Activated naive CD4-positive, alpha-beta T cell treated with anti-CD3 and anti-CD28 coated beads, Interleukin-2, amount 10 ng/mL, durations not matched to agents 7 days and 5 days (primary cell): ENCODE measurements at places on chromosomes 5 and 9.
A peak's percentile ranks its signal among the peaks of the same experiment; 100 is the strongest.

DNA sequence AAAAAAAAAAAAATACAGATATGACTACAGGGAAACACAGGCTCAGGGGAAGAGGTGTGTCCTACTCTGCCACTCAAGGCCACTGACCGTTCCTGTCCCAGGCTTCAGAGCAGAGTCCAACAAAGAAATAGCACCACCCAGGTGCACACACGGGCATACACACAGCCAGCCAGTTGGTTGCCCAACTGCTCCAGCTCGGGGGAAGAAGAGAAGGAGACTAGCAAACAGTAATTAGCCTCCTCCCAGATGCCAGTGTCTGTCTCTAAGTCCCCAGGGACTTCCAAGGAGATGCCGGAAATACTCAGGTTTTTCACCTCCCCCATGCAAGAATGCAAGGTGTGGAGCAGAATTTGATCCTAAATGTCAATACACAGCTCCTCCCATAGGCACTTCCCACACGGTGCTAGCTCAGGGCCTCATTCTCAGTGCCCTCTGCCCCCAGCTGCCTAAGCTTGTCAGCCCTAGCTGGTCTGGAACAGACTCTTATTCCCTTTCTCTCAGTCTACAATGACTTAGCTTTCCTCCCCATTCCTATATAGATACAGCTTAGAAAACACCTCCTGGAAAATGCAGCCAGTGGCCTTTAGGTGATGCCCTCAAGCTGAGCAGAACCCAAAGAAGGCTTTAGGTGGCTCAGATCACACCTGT, 1.7 kb downstream of the MYORG start:
- H3K36me3 ChIP-seq = peaks cover 23% of the 10 kb centered on the region
- peaks cover 20% of the 10 kb centered on the region for H3K27me3 ChIP-seq
- peak overlapping the region; percentile 90 for H3K4me3 ChIP-seq
- H3K27ac ChIP-seq = no peak overlapping the region
- DNase-seq = no peak

DNA sequence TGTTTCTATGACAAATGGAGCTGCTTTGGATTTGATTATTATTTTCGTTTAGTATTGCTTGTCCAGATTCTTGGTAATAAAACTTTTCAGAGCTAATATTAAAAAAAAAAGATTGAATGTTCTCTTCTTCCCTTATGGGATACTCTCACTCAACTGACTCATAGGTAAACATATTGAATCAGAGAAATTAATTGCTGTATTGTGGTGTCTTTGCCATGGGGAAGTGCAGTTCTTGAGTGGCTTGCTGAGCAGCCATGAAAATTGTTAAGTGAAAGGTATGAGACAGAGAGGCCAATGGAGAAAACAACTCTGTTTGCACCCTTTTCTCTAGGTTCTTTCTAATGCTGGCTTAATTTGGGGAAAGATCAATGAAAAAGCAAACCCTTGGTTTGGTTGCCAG, 149.9 kb upstream of the HMHB1 start:
- H3K27me3 ChIP-seq = peaks cover 8% of the 10 kb centered on the region
- no peaks in the 10 kb centered on the region for H3K36me3 ChIP-seq
- H3K4me3 ChIP-seq = no peak overlapping the region
- H3K4me1 ChIP-seq = no peaks in the 10 kb centered on the region
- no peak overlapping the region for H3K27ac ChIP-seq

- no peak for DNase-seq
- no peaks in the 10 kb centered on the region for H3K27me3 ChIP-seq
- H3K4me1 ChIP-seq = no peaks in the 10 kb centered on the region
- no peak overlapping the region for H3K27ac ChIP-seq
- H3K36me3 ChIP-seq = no peaks in the 10 kb centered on the region
Measured at GRCh38 chr5:90930756-90931431, 372.3 kb downstream of the ADGRV1 start.

- no peak overlapping the region for H3K27ac ChIP-seq
- peaks cover 29% of the 10 kb centered on the region for H3K27me3 ChIP-seq
- no peak for DNase-seq
Measured at GRCh38 chr5:32471784-32472183, 27.2 kb upstream of the ZFR start.

DNA sequence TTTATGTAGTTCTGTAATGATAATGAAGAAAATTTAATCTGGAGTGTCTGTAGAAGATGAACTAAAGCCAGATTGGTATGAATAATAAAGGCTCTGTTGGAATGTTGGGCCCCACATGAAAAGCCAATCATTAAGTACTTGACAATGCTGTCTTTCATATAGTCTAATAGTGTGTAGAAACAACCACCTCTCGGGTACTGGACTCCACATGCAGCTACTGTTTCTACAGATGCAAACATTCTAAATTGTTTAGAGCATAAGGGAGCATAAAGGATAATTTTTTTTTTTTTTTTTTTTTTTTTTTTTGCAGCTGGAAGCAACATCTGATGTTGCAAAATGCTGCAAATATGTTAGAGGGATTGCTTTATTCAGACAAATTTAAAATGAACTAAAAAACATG, 354.3 kb downstream of the KCTD16 start:
- H3K4me3 ChIP-seq = no peak overlapping the region
- H3K36me3 ChIP-seq = no peaks in the 10 kb centered on the region
- DNase-seq = no peak
- H3K4me1 ChIP-seq = no peaks in the 10 kb centered on the region
- H3K27me3 ChIP-seq = no peaks in the 10 kb centered on the region

- H3K4me1 ChIP-seq = peaks cover 12% of the 10 kb centered on the region
- H3K27ac ChIP-seq = no peak overlapping the region
- DNase-seq = no peak
- no peak overlapping the region for H3K4me3 ChIP-seq
Measured at GRCh38 chr9:137671721-137672120, 52.9 kb downstream of the EHMT1 start.

GRCh38 chr9:134606951-134607731, 34.5 kb upstream of the COL5A1 start:
- DNase-seq = no peak
- no peaks in the 10 kb centered on the region for H3K4me1 ChIP-seq
- H3K27me3 ChIP-seq = no peaks in the 10 kb centered on the region
- H3K27ac ChIP-seq = no peak overlapping the region

DNA sequence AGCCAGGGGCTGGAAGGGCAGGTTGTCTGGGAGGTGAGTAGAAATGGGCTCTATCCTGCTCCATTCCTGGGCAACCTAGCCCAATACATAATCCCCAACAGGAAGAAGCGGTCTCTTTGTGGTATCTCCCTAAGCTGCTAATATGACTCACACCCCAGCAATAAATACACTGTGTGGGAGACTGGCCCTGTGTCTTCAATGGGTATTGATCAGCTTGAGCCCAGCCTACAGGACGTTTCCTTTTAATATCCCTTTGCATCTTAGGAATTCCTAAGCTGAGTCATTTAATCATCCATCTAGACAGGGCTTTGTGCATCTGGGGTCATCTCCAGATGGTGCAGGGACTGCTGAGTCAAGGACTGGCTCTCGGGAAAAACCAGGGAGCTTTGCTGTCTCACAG, 207.0 kb upstream of the PANK3 start:
- peaks cover 11% of the 10 kb centered on the region for H3K27me3 ChIP-seq
- no peaks in the 10 kb centered on the region for H3K36me3 ChIP-seq
- no peaks in the 10 kb centered on the region for H3K4me1 ChIP-seq
- no peak overlapping the region for H3K4me3 ChIP-seq

GRCh38 chr5:88659529-88660263, 223.3 kb downstream of the MEF2C start:
- peaks cover 15% of the 10 kb centered on the region for H3K4me1 ChIP-seq
- H3K4me3 ChIP-seq = peak overlapping the region; percentile 41
- H3K27me3 ChIP-seq = peaks cover 38% of the 10 kb centered on the region
- no peak overlapping the region for H3K27ac ChIP-seq
- H3K36me3 ChIP-seq = peaks cover 9% of the 10 kb centered on the region

DNA sequence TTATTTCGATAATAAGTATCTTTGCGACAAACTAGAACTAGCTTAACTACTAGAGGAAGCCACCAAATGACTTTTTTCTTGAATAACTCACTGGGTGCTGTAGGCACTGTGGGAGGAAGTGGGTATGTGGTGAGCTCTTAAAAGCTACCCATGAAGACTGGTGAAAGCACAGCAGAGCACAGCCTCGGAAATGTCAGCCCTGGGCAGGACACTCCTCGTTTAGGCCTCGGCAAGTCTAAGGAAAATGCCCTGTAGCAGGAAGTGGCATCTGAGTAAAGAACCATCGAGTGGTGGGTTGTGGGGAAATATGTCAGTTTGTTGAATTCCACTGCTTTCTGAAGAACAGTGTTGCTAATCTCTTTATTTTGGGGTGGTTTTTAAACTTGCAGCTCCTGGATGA, 44.0 kb upstream of the NCS1 start:
- H3K27me3 ChIP-seq = no peaks in the 10 kb centered on the region
- DNase-seq = peak; percentile 86
- H3K27ac ChIP-seq = peak overlapping the region; percentile 97

GRCh38 chr9:2289263-2289662, 274.1 kb downstream of the SMARCA2 start:
- DNase-seq = no peak
- no peaks in the 10 kb centered on the region for H3K36me3 ChIP-seq
- no peak overlapping the region for H3K4me3 ChIP-seq
- no peaks in the 10 kb centered on the region for H3K4me1 ChIP-seq
- peaks cover 15% of the 10 kb centered on the region for H3K27me3 ChIP-seq
- H3K27ac ChIP-seq = no peak overlapping the region

GRCh38 chr9:7510199-7510598, 289.4 kb downstream of the DMAC1 start:
- H3K36me3 ChIP-seq = no peaks in the 10 kb centered on the region
- no peak overlapping the region for H3K4me3 ChIP-seq
- H3K27ac ChIP-seq = no peak overlapping the region
- H3K4me1 ChIP-seq = no peaks in the 10 kb centered on the region
- no peaks in the 10 kb centered on the region for H3K27me3 ChIP-seq

- no peaks in the 10 kb centered on the region for H3K4me1 ChIP-seq
- no peaks in the 10 kb centered on the region for H3K36me3 ChIP-seq
- no peak overlapping the region for H3K27ac ChIP-seq
- DNase-seq = no peak
Measured at GRCh38 chr5:95177456-95177855, 107.4 kb downstream of the MCTP1 start.

GRCh38 chr9:75487856-75488718, 399.8 kb downstream of the OSTF1 start:
- H3K36me3 ChIP-seq = no peaks in the 10 kb centered on the region
- no peaks in the 10 kb centered on the region for H3K4me1 ChIP-seq
- no peaks in the 10 kb centered on the region for H3K27me3 ChIP-seq
- DNase-seq = no peak
- no peak overlapping the region for H3K27ac ChIP-seq

- no peaks in the 10 kb centered on the region for H3K4me1 ChIP-seq
- no peak overlapping the region for H3K27ac ChIP-seq
- H3K27me3 ChIP-seq = peaks cover 24% of the 10 kb centered on the region
- H3K4me3 ChIP-seq = no peak overlapping the region
- no peaks in the 10 kb centered on the region for H3K36me3 ChIP-seq
Measured at GRCh38 chr5:170720179-170720578, 63.3 kb upstream of the GABRP start.

GRCh38 chr5:66255714-66256113, 111.6 kb downstream of the SREK1 start:
- no peak overlapping the region for H3K27ac ChIP-seq
- H3K27me3 ChIP-seq = peaks cover 5% of the 10 kb centered on the region
- no peaks in the 10 kb centered on the region for H3K36me3 ChIP-seq
- H3K4me1 ChIP-seq = no peaks in the 10 kb centered on the region

GRCh38 chr5:646396-647201, 34.5 kb downstream of the CEP72 start:
- H3K36me3 ChIP-seq = peaks cover 21% of the 10 kb centered on the region
- H3K4me3 ChIP-seq = no peak overlapping the region
- DNase-seq = no peak
- H3K27me3 ChIP-seq = no peaks in the 10 kb centered on the region

- peaks cover 47% of the 10 kb centered on the region for H3K4me1 ChIP-seq
- peaks cover 12% of the 10 kb centered on the region for H3K36me3 ChIP-seq
- DNase-seq = no peak
- no peak overlapping the region for H3K4me3 ChIP-seq
- no peaks in the 10 kb centered on the region for H3K27me3 ChIP-seq
- H3K27ac ChIP-seq = no peak overlapping the region
Measured at GRCh38 chr9:7973123-7973522, 173.5 kb upstream of the DMAC1 start.

- DNase-seq = no peak
- H3K4me3 ChIP-seq = no peak overlapping the region
- H3K27ac ChIP-seq = no peak overlapping the region
- H3K4me1 ChIP-seq = no peaks in the 10 kb centered on the region
Measured at GRCh38 chr9:98667005-98667640, 41.6 kb downstream of the GABBR2 start.

- no peak overlapping the region for H3K4me3 ChIP-seq
- DNase-seq = no peak
- no peaks in the 10 kb centered on the region for H3K27me3 ChIP-seq
- peaks cover 34% of the 10 kb centered on the region for H3K4me1 ChIP-seq
Measured at GRCh38 chr9:99721898-99722297, 99.8 kb upstream of the NR4A3 start.

DNA sequence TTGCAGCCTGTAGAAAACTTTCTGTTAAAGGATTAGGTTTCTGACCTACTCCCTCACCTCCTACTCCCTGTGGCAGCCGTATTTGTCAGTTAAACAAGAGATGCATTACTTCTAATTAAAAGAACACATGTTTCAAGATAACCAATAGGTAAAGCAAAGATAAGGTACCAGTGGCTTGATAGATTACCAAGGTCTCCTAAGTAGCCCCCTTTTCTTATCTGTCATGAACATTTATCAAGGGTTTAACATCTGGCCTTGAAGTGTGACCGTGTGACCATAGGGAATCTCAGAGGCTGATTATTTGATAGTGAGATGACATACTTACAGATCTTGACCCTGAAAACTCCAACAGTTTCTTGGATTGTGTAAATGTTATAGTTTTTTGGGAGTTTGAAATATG, 764.0 kb upstream of the EDIL3 start:
- no peaks in the 10 kb centered on the region for H3K36me3 ChIP-seq
- H3K4me1 ChIP-seq = no peaks in the 10 kb centered on the region
- DNase-seq = no peak

GRCh38 chr9:35659340-35659739, 1.2 kb downstream of the CCDC107 start:
- H3K4me1 ChIP-seq = peaks cover 83% of the 10 kb centered on the region
- DNase-seq = no peak
- H3K27me3 ChIP-seq = peaks cover 18% of the 10 kb centered on the region
- H3K27ac ChIP-seq = peak overlapping the region; percentile 80
- peak overlapping the region; percentile 81 for H3K4me3 ChIP-seq
